RKO (cell line): ENCODE measurements at places on chromosomes 12 and 14.

- no peak for DNase-seq
These were observed 448.2 kb downstream of the NRXN3 start for GRCh38 chr14:78618368-78618767.

- peak; percentile 88 for DNase-seq
These were observed 9.9 kb downstream of the GPRC5A start for GRCh38 chr12:12901158-12901791.

DNA sequence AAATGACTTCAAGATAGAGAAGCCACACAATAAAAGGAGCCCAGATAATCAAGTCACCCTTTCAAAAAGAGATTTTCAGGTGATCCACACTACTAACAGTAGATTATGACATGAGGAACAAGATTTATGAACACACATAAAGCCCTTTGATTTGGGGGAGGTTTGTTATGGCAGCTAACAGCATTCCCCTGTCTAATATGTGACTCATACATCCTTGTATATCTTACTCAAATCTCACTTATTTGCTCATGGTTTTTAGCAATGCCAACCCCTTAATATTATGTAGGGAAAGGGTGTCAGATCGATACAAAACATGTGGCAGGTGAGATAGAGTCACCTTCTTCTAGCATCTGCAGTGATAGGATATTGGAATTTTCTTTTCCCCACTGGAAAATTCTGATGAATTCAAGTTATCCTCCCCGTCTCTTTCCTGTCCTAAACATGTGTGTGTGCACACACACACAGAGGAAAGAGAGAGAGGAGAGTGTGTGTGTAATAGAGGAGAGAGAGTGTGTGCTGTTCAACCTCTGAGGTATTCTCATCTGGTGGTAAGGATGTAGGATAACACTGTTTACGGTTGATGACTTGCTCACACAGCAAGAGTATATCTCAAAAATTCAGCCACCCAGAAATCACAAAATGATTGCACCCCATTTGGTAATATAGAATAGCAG, 319.9 kb downstream of the KCNC2 start:
- peak; percentile 61 for DNase-seq

DNA sequence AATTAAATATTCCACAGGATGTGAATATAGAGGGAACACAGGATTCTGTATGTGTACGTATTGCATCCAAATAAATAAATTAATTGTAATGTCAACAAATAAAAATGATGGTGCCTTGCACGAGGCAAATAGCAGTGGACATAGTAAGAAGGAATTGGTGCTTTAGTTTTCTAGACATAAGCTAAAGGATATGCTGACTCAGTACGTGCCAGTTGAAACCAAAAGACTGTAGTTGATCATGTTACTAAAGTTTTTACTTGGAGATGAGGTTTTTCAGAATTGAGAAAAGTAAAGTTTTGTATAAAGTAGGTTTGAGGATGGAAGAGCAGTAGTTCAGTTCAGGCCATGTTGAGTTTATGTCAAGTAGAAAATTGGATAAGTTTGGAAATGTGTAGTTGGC, 807.2 kb downstream of the SLC16A7 start:
- no peak for DNase-seq

GRCh38 chr14:103504991-103505565, 17.6 kb downstream of the CKB start:
- DNase-seq = no peak

DNA sequence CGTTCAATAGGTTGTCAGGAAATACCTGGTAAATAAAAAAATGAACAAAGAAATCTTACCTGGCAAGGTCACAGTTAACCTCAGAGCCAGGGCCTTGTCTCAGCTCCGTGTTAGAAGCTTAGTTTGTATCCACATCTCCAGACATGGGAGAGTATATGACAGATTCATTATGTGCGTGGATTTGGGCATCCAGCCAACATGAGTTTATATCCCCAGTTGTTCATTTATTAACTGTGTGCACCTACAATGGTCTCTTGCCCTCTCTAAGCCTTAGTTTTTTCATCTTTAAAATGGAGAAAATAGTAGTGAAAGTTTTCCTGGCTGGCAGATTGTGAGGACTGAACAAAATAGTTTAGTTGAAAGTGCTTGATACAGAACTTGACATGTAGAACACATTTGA, 437.8 kb downstream of the NPAS3 start:
- DNase-seq = no peak

DNA sequence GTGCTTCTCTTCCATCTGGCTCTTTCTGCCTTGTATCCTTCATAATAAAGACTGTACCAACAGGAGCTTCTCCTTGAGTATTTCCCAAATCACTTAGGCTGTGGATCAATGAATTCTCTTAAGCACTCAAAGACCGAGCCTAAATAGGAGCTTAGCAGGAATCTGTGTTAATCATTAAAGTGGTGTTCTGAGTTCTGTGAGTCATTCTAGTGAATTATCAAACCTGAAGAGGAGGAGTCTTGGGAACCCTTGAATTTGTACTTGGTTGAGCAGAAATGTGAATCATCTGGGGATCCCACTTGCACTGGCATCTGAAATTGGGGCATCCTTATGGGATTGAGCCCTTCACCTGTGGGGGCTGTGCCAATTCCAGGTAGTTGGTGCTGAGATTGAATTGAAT, 946.2 kb downstream of the BCL11B start:
- no peak for DNase-seq

DNA sequence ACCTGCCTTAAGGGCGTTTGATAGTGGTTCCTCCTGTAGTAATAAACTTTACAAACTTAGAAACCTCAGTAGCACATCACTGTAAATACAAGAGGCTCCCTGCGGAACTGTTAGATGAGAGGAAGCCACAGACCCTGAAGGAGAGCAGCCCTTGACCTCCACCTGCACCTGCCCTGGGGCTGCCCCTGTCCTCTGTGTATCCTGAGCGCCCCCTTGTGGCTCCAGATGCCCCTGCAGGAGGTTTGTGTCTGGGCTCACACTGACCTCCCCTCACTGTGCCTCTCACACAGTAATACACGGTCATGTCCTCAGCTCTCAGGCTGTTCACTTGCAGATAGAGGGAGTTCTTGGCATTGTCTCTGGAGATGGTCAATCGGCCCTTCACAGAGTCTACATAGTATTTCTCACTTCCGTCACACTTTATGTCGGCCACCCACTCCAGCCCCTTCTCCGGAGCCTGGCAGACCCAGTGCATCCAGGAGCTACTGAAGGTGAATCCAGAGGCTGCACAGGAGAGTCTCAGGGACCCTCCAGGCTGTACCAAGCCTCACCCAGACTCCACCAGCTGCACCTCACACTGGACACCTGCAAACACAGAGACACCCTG, 1059.8 kb downstream of the TMEM121 start:
- DNase-seq = peak; percentile 19

DNA sequence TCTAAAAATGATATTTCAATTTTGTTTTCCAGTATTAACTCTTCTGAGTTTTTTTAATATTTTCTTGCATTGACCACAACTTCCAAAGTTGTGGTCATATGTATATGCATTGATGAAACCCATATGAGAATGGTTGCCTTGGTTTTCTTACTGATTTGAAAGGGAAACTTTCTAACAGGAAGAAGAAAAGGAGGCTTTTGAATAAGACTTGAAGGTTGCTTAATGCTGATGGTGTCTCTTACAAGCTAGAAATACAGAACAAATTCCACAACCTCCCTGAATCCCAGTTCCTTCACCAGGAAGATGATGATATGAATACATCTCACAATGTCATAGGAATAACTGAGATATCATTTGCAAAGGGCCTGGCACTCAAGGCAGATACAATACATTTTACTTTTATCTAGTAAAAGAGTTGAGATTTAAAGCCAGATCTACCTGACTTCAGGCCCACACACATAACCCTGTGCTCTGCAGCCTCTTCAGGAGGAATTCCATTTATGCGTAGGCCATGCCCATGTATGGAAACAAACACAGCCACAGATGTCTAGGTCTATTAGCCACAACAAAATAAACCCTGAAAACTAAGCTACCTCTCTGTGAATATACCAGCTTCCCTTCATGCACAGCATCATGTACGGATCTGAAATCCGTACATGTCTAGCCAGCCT, 165.4 kb upstream of the PLEKHG7 start:
- no peak for DNase-seq

DNA sequence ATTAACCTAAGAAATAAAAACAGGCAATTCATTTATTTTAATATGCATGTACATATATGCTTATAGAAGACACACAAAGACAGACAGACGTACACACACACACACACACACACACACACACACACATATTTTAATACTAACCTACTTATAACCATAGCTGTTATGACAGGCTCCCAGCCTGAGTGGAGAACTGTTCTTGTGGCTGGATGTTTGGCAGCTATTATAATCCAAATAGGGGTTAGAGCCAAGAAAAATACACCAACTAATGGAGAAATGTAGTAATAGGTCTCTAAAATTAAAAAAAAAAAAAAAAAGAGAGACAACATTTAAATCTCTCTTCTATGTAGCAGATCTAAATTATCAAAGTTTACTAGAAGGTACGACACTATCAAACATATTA, 91.8 kb downstream of the SLC41A2 start:
- DNase-seq = no peak

- DNase-seq = no peak
These were observed 20.7 kb downstream of the KIF26A start for GRCh38 chr14:104158827-104159798.

- DNase-seq = no peak
These were observed 9.8 kb downstream of the BCL11B start for GRCh38 chr14:99261912-99262787.

DNA sequence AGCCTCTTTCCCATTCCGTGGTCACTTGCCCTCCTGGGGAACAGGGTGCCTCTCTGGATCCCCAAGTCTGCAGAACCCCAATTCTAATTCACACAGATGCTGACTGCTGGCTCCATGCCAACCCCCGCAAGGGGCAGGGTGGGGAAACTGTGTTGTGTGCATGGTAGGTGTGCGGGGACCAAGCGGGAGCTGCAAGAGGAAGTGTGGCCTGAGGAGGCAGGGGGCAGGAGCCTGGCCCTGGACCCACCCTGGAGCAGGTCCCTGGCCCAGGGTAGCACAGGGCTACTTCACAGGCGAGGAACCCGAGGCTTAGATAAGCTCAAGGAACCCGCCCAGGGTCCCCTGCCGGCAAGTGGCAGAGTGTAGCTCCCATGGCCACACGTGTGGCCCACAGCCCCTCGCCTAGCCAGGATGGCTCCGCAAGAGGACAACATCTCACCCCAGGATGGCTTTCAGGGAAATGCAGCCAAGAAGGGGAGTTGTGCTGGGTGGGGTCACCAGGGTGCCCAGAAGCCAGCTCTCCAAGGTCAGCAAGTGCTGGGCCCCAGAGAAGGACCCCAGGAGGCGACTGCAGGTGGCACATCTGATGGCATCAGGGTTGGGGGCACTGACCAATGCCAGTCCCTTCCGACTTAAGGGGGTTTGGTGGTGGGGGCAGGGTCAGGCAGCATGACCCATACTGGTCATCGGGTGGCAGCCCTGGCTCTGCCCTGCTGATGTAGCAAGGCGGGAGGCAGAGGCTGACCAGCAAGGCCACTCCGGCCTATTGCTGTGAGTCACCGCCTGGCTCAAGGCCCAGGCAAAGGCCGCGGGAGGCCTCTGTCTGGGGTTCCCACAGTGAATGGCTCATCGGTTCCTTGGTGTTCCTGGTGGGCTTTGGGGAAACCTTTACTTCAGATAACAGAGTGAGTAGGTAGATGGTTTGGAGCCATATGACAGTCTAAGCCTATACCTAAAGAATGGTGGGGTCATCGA, 37.3 kb upstream of the EML1 start:
- DNase-seq = peak; percentile 74

- DNase-seq = no peak
These were observed 22.0 kb downstream of the CFL2 start for GRCh38 chr14:34692348-34692747.

- DNase-seq = peak; percentile 45
These were observed 11.4 kb upstream of the NOPCHAP1 start for GRCh38 chr12:104974626-104975290.

- DNase-seq = no peak
These were observed 35.0 kb downstream of the TMTC2 start for GRCh38 chr12:82721726-82722125.

GRCh38 chr12:117643971-117644370, 282.5 kb upstream of the NOS1 start:
- no peak for DNase-seq
